ENCODE measurements at places on chromosomes 11 and 22. TPM values are rescaled to one million over a fixed set of nuclear protein-coding genes. Genes with fewer than 3 reads are reported as not detected.

ARHGAP42 gene
- polyA plus RNA-seq, result 8.0 TPM

OR56A3 gene
- polyA plus RNA-seq, result not detected

DNA sequence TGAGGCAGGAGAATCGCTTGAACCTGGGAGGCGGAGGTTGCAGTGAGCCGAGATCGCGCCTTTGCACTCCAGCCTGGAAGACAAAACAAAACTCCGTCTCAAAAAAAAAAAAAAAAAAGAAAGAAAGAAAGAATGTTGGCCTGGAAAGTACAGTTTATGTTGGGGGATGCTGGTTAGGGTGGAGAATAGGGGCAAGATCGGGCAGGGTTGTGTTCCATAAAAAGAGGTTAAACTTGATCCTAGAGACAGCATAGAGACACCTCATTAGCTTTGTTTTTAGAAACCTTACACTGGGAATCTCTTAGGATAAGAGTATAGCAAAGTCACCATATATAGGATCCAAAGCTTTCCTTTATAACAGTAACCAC lies 1.9 kb upstream of the FTH1 start:
- H3K4me1 ChIP-seq, result peaks cover 39% of the 10 kb centered on the region
- peak overlapping the region; percentile 91 for H3K27ac ChIP-seq
- peaks cover 8% of the 10 kb centered on the region for H3K36me3 ChIP-seq
- no peak for DNase-seq
- H3K4me3 ChIP-seq, result peak overlapping the region; percentile 7

DNA sequence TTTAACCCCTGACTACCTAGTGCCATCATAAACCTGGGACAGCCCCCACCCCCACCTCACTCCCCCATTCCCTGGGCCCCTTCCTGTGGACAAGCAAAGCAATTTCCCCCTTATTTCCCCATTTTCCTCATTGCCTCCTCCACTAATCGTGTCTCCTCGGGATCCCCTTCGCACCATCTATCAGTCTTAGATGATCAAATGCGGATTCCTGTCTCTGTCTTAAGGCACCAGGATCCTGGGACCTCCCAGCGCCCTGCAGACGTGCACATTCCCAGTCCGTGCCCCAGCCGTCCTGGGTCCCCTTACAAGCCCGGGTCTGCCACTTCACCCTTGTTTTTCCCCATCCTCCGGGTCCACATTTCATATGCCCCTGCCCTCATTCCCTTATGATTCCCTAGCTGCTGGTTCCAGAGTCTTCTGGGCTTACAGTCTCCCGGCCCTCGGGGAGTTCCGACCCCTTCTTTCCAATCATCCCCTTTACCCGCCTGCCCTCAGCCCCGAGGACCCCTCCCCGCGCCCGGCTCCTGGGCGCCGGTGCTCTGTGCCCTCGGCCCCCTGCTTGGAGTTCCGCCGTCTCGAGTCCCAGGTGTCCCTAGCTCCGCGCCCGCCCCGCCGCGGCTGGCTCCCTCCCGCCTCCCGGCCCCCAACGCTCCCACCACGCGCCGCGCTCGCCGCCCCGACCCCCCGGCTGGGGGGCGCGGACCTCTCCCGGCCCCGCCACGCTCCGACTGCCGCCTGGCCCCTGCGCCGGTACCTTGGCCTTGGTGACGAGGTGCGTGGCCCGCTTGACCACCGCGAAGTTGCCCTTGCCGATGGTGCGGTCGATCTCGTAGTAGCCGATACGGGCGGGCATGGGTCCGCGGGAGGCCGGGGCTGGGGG lies 599 bp downstream of the SIK3 start:
- peaks cover 15% of the 10 kb centered on the region for H3K4me1 ChIP-seq
- H3K36me3 ChIP-seq, result no peaks in the 10 kb centered on the region
- no peaks in the 10 kb centered on the region for H3K27me3 ChIP-seq
- peak overlapping the region; percentile 89 for H3K27ac ChIP-seq

GRCh38 chr11:35980686-35981390 lies 37.0 kb downstream of the LDLRAD3 start:
- H3K27me3 ChIP-seq, result no peaks in the 10 kb centered on the region
- H3K4me3 ChIP-seq, result no peak overlapping the region
- no peaks in the 10 kb centered on the region for H3K36me3 ChIP-seq
- DNase-seq, result peak; percentile 91
- H3K27ac ChIP-seq, result peak overlapping the region; percentile 69
- H3K4me1 ChIP-seq, result peaks cover 9% of the 10 kb centered on the region

GRCh38 chr11:72735495-72736027 lies 16.6 kb downstream of the ARAP1 start:
- no peak overlapping the region for H3K4me3 ChIP-seq
- peaks cover 35% of the 10 kb centered on the region for H3K4me1 ChIP-seq
- DNase-seq, result peak; percentile 47
